Transverse colon (tissue), 4 donors: ENCODE measurements at places on chromosomes 3 and 15. TPM values are rescaled to one million over a fixed set of nuclear protein-coding genes. Genes with fewer than 3 reads are reported as not detected.

- peak; percentile 95 for DNase-seq
Observed at GRCh38 chr3:131361464-131362421, 19.8 kb upstream of the NUDT16 start.

The ALDH1L1 gene
- total RNA-seq, result 5.9 TPM

The CNTN3 gene
- total RNA-seq, result 9.4 TPM

The GUCA1C gene
- not detected for total RNA-seq

DNA sequence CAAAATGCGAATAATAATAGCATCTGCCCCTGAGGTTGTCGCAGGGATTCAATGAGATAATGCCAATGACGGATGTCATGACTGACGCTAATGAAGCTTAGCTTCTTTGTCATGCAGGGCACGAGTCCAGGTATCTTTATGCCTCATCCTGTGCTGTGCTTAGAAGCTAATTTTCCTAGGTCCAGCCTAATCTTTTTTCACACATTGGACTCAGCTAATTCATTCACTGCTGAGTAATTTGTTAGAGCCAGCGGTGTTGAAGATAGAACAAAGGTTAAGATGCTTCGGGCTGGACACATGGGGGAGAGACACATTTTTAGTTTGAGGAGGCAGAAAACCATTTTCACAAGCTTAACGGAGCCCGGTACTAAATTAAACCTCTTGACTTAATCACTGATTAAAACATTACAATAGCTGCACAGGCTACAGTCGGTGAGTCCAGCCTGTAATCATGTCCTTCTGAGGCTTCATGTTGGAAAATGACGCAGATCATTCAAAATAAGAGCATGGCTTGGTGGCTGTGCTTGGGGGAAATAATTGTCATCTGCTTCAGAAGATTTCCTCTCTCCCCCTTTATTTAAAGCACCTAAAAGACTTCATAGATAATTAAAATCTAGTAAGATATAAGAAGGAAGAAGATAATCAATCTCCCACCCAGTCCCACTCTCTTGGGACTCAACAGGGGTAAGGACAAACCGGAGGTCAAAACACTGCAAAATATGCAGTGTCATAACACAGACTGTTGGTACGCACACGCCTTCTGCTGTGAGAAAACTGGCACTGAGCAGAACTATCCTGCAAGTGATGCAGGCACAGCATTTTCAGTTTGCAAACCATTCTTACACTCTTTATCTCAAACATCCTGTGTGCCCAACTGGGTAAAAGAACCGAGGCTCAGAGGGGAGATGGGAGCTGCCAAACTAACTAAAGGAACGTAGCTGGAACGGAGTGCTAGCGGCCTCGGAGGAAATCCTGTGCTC lies 3.3 kb upstream of the CCDC174 start:
- DNase-seq, result no peak

DNA sequence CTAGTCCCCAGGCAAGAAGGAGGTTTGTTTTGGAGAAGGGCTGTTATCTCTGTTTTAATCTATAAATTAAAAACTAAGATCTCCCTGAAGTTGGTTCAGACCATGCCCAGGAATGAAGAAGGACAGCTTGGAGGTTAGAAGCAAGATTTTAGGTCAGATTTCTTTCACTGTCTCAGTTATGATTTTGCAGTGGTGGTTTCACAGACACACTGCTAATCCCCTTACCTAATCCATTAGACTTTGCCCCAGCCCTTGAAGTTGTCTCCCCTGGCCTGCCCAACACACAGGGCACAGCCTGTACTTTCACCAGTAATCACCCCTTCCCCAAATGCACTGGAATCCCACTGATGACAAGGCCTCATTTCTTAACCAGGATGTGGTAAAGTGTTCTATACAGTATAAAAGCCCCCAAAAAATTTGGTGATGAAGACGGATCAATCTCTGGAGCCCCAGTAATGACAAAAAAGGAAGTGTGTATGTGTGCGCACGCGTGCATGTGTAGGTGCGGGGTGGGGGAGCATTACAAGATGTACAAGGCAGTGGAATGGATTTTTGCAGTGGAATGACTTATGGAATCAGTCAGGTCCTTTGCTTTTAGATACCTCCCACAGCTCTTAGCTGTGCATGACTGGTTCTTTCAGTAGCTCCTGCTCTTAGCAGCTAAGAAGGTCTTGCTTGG lies 73.1 kb upstream of the TERB2 start:
- no peak for DNase-seq

- DNase-seq, result no peak
Observed at GRCh38 chr3:197331131-197331530, 32.7 kb upstream of the DLG1 start.

The ILDR1 gene
- total RNA-seq, result 19.2 TPM

The PRR20G gene
- not detected for total RNA-seq

The AADACL2 gene
- not detected for total RNA-seq

The GOLGA6L24 gene
- not detected for total RNA-seq

The TMCO5A gene
- not detected for total RNA-seq

GRCh38 chr3:147341727-147342126 lies 64.6 kb downstream of the ZIC4 start:
- no peak for DNase-seq

DNA sequence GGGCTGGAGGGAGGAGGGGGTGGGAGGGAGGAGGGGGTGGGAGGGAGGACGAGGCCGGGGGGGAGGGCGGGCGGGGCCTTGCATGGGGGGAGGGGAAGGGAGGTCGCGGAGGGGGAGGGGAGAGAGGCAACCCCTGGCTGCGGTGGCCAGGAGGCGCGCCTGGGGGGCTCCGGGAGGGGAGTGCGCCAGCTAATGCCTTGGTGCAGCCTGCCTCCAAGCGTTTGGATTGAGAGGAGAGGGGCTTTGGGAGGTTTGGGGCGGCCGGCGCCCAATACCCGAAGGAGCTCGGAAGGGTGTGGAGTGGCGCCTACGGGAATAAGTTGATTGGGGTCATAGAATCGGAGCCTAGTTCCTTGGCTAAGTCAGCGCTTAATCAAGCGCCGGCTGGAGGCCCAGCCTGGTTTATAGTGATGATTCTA lies 557 bp downstream of the TFG start:
- DNase-seq, result peak; percentile 39

The DNAH12 gene
- not detected for total RNA-seq

- DNase-seq, result no peak
Observed at GRCh38 chr3:167305340-167305890, 74.7 kb downstream of the ZBBX start.

The PLAAT1 gene
- total RNA-seq, result not detected

GRCh38 chr3:143266511-143266910 lies 146.9 kb downstream of the CHST2 start:
- DNase-seq, result no peak

DNA sequence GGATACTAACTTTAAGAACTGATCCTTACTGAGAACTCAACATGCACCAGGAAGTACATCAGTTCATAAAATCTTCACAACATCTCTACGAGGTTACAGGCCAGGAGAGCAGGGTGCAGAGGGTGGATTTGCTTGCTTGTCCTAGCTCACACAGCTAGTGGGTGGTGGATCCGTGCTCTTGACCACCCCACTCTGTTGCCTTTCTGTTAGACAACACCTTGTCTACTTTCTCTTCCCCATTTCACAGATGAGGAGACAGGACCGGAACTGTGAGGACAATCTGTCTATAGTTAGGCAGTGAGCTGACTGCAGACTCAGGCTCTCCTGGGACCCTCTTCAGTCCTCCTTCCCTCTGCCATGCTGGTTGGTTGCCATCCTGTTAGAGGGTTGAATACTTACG lies 221.7 kb upstream of the TLE3 start:
- DNase-seq, result no peak

The LIPH gene
- total RNA-seq, result 68.5 TPM

- no peak for DNase-seq
Observed at GRCh38 chr3:66441129-66441528, 59.7 kb downstream of the LRIG1 start.

DNA sequence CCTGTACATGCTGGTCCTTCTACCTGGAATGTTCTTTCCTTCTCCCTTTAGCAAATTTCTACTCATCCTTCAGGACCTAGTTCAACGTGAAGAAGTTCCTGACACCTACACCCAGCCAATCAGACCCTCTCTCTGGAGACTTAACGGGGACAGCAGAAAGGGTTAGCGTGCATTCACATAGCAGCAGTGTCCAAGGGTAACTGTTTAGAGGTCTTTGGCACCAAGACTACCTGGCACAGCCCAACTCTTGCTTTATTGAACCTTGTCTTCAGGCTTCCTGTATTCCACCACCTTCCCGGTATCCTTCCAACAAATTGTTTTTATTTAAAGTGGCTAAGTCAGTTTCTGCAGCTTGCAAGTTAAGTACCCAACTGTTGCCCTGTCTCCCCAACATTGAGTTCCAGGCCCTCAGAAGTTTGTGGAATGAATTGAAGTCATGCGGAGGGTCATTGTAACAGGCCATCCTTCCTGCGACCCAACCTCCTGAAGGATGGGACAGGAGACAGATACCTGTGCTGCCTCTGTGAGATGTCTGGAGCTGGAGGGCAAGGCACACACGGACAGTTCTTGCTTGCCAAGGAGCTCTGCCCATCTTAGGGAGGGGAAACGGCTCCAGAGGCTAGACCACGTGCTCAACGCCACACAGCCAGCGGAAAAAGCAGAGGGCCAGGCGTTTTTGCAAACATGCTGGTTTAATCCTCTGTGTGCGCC lies 14.4 kb upstream of the WNT7A start:
- no peak for DNase-seq

- DNase-seq, result no peak
Observed at GRCh38 chr15:33083232-33084081, 111.1 kb downstream of the FMN1 start.

GRCh38 chr15:88896333-88897033 lies 1.1 kb upstream of the HAPLN3 start:
- DNase-seq, result no peak

DNA sequence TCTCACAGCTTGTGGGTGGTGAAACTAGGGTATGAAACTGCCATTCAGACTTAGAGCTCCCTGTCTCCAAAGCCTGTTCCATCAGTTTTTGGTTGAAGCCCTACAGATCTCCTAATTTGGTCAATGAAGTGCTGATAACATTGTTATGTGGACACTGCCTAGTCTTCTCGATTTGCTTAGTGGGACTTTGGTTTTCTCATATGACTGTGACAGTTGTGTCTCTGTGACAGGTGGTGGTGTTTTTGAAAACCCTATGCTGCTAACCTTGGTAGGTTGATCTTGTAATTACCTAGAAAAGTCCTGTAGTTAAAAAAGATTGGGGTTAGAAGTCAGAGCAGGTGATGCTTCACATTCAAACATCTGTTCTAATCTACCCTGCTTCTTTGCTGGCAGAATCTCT lies 9.2 kb downstream of the PPM1L start:
- DNase-seq, result no peak

DNA sequence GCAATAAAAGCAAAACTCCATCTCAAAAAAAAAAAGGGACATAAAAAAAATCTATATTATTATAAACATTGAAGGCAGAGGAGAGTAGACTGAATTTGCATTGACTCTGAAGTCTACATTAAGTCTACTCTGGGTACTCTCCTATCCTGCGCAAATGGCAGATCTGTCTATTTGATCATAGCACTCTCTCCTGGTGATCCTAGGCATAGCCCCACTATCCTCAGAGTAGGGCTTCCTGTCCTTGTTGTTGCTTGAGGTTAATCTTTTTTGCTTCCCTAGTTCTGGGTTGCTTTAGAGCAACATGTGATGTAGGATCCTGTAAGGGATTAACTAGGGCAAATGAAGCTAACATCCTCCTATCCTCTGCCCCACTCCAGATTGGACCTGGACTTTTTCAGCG lies 82.1 kb upstream of the LRRFIP2 start:
- DNase-seq, result no peak

GRCh38 chr3:14787630-14788029 lies 31.1 kb upstream of the FGD5 start:
- DNase-seq, result no peak

GRCh38 chr3:10992943-10993728 lies 588 bp downstream of the SLC6A1 start:
- no peak for DNase-seq

DNA sequence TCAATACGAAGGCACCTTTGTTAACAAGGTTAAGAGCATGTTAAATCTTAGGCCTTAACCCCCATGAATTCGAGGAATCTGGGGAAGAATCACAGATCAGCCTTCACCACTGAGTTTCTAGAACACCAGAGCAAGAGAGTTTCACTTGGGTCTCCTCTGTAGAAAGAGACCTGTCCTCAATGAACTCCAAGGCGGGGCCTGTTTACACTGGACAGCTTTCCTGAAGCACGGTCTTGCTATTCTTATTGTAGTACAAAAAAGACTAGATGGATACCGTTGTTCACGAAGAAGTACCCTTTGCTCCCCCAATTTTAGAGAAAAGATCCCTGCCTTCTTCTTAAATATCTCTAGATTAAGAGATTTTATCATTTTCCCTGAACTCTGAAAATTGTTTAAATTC lies 64.9 kb downstream of the USF3 start:
- DNase-seq, result no peak
